ENCODE measurements at places on chromosomes 4 and X. TPM values are rescaled to one million over a fixed set of nuclear protein-coding genes. Genes with fewer than 3 reads are reported as not detected.

The SYP gene
- polyA plus RNA-seq, result 0.32 TPM

The ERCC6L gene
- 0.30 TPM for polyA plus RNA-seq

DNA sequence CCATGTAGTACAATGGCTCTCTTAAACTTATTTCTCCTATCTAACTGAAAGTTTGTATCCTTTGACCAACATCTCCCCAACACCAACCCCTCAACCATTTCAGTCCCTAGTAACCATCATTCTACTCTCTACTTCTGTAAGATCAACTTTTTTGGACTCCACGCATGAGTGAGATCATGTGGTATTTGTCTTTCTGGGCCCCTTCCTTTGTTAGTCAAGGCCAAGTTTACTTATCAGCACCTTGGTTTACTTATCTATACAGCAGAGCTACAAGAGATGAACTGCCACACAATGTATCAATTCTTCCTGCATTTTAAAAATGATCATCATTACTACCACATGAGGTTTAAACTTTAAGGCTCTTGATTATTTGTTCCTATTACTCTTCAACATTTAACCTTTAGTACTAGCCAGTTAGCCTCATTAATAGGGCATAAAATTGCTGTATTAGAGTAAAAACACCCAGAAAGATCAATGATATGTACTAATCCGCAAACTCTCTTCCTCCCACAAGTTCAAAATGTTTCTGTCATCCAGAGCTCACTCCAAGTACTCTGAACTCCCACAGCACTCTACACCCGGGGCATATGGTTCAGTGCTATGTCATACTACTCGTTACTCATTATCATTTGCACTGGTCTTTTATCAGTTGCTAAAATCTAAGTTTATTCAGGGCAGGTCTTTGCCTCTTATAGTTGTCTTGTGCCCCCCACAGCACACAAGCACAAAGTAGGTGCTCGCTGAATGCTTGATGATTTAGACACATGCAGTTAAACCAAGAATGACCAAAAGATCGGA, 145.7 kb upstream of the ADAMTS3 start:
- DNase-seq, result no peak

- DNase-seq, result no peak
Measured at GRCh38 chr4:152784490-152785350, 5.0 kb downstream of the ARFIP1 start.

DNA sequence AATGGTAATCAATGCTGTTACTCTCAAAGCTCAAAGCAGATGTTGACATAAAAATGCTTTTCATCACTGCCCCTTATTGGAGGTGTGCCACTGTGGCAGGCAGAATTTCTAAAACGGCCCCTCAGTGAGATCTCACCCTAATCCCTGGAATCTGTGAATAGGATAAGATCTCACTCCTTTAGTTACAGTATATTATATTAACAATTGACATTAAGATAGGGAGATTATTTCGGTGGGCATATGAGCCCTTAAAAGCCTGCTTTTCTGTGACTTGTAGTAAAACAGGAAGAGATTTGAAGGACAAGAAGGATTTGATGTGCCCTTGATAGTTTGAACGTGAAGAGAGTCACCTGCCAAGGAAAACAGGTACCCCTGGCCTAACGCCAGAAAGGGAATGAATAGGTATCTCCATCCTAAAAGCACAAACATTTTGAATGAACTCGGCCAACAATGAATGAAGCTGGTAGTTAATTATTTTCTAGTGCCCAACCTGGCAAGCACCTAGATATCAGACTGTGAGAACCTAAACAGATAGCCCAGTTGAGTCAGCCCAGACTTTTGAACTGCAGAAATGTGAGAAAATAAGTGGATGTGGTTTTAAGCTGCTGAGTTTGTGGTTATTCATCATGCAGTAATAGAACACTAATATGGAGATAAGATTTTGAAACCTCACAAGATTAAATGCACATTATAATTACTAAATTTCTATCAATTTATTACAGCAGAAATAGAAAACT, 881.6 kb downstream of the PCDH18 start:
- DNase-seq, result no peak

The THOC2 gene
- 43.7 TPM for polyA plus RNA-seq

DNA sequence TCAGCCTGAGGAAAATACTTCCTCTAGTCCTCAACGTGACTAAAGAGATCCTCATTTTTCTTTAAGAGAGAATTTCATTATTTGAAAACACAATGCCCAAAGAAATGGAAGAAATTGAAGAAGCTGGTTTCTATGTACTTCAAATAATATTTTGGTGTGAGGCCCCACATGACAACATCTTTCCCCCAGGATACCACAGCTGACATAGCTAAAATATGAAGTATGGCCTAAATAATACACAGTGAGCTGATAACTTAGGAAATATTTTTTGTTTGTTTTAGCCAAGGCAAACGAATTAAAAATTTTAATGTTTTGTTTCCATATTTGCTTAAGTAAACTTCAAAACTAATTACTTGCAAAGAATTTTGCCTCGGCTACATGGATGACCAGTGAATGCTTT, 149.2 kb downstream of the CBR4 start:
- DNase-seq, result no peak

DNA sequence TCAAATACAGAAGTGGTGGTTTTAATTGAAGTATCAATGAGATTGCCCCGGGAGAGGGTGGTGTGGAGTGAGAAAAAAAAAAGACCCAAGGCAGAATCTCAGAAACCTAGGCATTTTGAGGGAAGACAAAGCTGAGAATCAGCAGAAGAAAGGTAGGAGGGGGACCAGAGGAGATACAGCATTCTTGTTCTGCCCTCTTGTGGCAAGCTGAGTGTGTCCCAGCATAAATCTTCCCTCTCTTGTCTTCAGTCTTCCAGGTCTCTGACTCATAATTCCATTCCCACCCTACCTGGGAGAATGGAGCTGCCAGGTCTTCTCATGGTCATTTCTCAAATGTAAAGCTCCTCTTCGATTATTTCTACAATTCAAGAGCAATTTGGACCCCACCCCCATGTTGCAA, 32.7 kb upstream of the MAGED1 start:
- DNase-seq, result no peak

DNA sequence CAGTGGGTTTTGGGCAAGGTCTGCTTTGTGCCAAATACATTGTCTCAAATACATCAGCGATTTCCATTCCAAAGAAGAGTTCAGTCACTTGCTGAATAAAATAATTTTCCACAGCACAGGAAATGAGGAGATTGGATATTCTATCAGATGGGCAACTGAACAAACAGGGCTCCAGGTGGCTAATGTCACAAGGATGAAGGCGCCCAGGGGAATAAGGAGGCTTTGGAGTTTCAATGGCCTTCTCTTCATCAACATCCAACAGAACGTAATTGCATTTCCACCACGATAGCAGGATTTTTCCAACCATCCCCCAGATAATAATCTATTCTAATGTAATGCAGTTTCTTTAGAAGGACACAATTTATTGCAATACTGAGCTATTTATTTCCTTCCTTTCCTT, 104.7 kb upstream of the KLHL13 start:
- no peak for DNase-seq

- DNase-seq, result no peak
Measured at GRCh38 chrX:19003756-19004155, 19.8 kb upstream of the PHKA2 start.

The GPC3 gene
- not detected for polyA plus RNA-seq

GRCh38 chr4:124883632-124884031, 171.1 kb upstream of the ANKRD50 start:
- DNase-seq, result no peak

DNA sequence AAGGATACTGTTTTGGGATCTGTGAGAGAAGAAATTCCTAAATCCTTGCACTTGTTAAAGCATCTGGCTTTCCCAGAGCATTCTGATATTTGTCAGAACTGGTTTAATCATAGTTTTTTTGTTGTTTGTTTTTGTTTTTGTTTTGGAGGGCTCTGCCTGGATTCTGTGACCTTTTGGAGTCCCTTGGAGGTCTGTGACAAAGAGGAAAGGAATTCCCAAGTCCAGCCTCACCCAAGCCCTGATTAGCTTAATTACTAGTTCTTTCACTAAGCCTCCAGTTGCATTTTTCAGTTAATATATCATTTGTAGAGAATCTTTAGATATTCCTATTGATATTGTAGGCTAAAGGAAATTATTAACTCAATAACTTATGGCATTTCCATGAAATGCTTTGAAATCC, 711 bp downstream of the ACE2 start:
- no peak for DNase-seq

GRCh38 chrX:142068365-142068764, 136.7 kb downstream of the MAGEC2 start:
- DNase-seq, result no peak

Measured in CD4-positive, alpha-beta memory T cell (primary cell).